ENCODE measurements at places on chromosomes 7 and 10.

- no peak for DNase-seq
Measured at GRCh38 chr10:98090822-98091221, 43.6 kb upstream of the R3HCC1L start.

DNA sequence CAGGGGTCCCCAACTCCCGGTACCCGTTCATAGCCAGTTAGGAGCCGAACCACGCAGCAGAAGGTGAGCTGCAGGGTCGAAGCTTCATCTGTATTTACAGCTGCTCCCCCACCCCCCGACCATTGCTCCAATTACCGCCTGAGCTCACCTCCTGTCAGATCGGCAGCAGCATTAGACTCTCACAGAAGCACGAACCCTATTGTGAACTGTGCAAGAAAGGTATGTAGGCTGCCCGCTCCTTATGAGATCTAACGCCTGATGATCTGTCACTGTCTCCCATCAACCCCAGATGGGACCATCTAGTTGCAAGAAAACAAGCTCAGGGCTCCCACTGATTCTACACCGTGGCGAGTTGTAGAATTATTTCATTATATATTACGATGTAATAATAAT lies 14.6 kb upstream of the AZGP1 start:
- no peak for DNase-seq

DNA sequence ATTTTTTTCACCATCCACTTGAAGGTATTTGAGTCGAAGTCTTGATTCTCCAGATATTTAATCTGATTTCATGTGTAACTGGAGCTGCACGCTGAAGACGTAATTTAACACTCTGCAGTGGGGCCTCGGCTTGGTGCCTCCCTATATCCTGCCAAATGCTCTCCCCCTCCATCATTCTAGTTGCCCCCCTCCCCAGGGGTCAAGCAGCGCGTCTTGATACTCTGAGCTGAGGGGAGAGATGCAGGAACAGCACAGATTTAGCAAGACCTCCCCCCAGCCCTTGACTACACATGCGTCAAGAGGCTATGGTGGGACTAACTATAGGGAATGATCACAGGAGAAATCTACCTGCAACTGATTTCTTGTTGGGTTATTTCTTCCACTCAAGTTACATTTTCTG lies 85.8 kb downstream of the PRPF18 start:
- DNase-seq: no peak

DNA sequence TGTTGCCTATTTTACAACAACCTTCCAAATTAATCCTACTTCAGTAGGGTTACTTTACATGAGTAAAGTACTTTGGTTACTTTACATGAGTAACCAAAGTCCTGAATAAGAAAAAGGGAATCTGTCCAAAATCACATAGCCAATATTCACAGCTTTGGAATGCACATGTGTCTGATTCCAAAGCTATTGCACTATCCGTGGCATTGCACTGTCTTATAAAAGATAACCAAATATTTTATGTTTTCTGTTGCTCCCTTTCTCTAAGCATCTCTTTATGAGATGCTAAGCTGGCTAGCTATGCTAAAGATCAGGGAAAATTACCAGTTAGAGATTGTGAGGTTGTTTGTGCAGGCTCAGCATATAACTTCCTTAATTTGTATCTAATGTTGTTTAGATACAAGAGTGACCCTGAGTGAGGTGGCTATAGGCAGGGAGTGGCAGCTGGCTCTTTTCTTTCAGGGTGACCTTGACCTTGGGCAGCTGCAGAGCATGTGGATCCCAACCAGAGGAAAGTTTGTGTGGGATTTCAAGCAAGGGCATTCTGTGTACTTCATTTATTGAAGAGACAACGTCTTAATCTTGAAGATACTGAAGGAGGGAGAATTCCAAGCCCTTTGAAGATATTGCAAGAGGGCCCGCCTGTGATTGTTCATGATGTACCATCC lies 366.1 kb upstream of the ANKRD30A start:
- DNase-seq: peak; percentile 87

DNA sequence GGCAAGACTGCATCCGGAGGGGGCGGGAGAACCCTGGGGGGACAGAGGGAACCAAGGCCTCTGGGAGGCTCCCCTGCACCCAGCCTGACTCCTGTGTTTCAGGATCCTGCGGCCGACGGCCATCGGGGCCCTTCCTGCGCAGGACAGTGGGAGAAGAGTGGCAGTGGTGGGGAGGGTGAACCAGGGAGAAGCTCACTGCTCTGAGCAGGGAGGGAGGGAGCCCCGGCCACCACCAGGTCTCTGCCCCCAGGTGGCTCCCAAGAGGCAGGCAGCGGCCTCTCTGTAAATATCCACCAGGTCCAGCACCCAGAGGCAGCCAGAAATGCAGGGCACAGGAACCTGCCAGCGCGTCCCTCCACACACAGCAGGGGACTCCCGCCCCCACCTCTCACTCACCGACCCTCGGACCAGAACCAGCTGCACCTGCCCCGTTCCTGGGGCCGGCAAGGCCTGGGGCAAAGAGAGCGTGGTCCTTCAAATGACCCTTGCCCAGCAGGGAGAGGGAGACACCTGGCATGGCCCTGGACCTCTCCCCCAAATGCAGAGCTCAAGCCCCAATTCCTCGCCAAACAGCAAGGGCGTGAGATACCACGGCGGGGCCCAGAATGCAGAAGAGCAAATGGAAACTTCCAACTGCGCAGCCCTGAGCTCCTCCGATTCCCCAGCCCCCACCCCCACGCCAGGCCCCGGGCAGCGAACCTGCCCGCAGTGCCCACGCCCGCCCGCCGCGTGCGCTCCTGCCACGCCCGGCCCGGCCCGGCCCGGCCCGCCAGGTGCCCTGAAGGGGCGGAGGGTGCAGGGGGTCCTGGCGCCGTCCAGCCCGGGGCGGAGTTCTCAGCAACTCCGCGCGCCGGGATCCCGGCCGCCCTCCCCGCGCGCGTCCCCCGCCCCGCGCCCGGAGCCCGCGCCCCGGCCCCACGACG lies 805 bp downstream of the RASGEF1A start:
- peak; percentile 29 for DNase-seq

DNA sequence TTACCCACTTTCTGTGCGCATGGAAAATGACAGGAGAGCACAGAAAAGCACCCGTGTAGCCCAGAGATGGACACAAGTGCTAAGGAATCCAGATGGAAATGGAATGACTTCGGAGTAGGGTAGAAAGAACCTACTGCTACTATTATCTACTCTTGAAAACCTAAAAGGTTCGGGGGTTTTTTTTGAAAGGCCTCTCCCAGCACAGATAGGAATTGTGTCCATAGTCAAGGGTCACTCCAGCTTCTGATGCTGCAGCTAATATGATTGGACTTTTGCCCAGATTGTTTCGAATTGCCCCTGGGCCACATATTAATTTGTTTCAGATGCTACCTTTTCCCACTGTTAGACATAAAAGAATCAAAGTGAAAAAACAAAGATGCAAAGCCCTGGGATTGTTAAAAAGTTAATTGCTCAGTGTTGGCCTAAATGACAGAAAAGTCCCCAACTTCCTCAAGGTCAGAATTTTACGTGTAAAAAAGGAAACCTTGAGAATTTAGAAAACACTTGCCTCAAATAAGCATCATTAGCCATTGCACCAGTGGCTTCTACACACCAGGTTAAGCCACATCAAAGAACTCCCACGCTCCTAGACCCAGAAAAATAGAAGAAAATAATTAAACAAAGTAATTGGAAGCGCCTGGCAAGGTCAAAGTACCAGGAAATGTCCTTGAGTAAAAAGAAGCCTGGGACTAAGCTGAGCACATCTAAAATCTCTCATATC lies 40.8 kb upstream of the INSIG1 start:
- DNase-seq: no peak

- no peak for DNase-seq
Measured at GRCh38 chr10:10532826-10533225, 484.8 kb upstream of the CELF2 start.

DNA sequence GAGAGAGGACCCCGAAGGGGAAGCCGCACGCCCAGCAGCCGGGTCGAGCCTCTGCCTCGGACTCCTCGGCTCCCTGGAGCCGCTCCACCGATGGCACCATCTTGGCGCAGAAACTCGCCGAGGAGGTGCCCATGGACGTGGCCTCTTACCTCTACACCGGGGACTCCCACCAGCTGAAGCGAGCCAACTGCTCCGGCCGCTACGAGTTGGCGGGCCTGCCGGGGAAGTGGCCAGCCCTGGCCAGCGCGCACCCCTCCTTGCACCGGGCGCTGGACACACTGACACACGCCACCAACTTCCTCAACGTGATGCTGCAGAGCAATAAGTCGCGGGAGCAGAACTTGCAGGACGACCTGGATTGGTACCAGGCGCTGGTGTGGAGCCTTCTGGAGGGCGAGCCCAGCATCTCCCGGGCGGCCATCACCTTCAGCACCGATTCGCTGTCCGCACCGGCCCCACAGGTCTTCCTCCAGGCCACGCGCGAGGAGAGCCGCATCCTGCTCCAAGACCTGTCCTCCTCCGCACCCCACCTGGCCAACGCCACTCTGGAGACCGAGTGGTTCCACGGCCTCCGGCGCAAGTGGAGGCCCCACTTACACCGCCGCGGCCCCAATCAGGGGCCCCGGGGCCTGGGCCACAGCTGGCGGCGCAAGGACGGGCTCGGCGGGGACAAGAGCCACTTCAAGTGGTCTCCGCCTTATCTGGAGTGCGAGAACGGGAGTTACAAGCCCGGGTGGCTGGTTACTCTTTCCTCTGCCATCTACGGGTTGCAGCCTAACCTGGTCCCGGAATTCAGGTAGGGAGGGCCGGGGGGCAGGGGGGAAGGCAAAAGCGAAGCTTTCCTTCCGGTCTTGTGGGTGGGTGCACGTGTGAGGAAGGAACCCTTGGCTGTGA lies 973 bp downstream of the GPR158 start:
- no peak for DNase-seq

- DNase-seq: no peak
Measured at GRCh38 chr10:6504296-6504695, 75.8 kb downstream of the PRKCQ start.

- no peak for DNase-seq
Measured at GRCh38 chr10:104387130-104387888, 33.7 kb downstream of the CFAP58 start.

GRCh38 chr7:108662783-108663362 lies 93.2 kb downstream of the DNAJB9 start:
- DNase-seq: no peak

DNA sequence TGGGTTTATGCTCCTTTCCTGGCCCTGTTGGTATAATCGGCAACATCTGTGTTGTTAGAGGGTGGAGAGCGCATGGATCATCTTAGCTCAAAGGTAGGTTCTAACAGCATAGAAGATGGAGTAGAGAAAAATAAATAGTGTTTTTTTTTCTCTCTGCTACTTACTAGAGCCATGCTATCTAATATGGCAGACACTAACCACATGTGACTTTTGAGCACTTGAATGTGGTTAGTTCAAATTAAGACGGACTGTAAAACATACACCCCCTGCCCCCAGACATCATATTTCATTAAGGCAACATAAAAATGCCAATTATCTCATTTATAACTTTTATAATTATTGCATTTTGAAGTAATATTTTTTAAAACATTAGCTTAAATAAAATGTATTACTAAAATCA lies 525.1 kb downstream of the KIF20B start:
- DNase-seq: no peak

DNA sequence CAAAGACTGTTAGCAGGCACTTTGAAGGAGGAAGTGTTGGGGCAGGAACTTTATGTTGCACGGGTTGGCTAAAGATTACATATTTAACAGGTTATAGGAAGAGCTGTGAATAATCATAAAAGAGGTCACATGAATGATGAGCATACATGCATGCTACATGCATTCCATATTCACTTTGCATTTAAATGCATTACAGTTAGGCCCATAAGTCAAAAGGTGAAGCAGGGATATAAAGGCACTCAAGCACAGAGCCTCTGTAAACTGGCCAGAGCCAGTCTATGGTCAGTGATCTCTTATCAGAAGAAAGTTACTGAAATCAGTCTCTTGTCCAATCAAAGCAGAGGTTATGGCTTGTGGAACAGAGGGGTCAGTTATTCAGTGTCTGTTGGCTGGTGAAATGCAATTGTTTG lies 7.3 kb upstream of the ANKRD7 start:
- DNase-seq: no peak

DNA sequence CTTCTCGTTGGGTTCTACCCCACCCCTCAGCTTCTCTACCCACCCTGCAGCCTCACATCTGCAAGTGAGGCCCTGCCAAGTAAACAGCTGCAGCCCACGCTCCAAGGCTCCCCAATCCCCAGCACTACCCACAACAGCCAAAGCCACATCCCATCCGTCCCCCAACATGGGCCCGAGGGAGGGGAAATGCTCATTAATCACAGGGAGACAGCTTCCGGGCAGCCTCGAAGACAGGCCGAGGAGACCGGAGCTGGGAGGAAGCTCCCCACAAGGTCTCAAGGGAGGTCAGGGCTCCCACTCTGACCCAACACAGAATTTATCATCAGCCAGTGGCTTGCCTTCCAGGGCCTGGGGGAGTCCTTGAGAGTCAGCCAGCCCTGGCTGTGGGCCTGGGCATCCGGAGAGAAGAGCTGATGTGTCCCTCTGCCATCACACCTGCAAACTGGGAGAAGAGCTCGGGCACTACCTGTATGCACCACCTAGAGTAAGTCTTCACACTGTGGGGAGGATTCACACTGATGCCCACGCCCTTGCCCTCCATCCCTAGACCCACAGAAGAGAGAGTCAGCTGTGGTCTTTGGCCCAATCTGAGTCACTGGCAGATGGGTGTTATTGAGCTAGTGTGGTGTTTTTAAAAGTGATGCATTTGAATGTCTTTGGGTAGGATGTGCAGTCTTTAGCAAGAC lies 115.5 kb upstream of the ZMIZ1 start:
- peak; percentile 70 for DNase-seq

- DNase-seq: no peak
Measured at GRCh38 chr7:99035723-99036545, 108.0 kb downstream of the SMURF1 start.

Data from AG20443 (cell line).